ENCODE measurements at places on chromosomes 13 and 19. TPM values are rescaled to one million over a fixed set of nuclear protein-coding genes. Genes with fewer than 3 reads are reported as not detected.

DNA sequence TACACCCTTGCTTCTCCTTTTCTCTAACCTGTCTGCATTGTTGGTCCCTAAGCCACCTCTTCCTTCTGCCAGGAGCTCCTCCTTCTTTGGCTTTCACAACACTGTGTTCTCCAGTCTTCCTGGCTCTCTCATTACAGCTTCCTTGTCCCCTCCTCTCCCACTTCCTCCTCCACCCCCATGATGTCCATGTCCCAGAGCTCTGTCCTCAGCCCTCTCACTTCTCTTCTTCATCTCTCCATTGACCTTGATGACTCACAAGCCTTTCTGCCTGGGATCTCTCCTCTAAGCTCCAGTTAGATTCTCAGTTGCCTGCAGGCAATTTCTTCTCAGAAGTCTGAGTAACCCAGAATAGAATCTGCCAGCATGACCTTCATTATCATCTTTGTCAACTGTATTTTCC is 100.3 kb upstream of the WASF3 start:
- no peaks in the 10 kb centered on the region for H3K36me3 ChIP-seq
- DNase-seq: no peak
- H3K4me3 ChIP-seq: no peak overlapping the region
- H3K4me1 ChIP-seq: no peaks in the 10 kb centered on the region

GRCh38 chr13:32262165-32262564 is 53.0 kb downstream of the ZAR1L start:
- no peaks in the 10 kb centered on the region for H3K27me3 ChIP-seq
- H3K36me3 ChIP-seq: no peaks in the 10 kb centered on the region
- H3K27ac ChIP-seq: peak overlapping the region; percentile 78
- H3K4me1 ChIP-seq: peaks cover 38% of the 10 kb centered on the region

- no peaks in the 10 kb centered on the region for H3K4me1 ChIP-seq
- DNase-seq: peak; percentile 79
- H3K36me3 ChIP-seq: no peaks in the 10 kb centered on the region
- H3K4me3 ChIP-seq: no peak overlapping the region
- H3K27ac ChIP-seq: no peak overlapping the region
Measured at GRCh38 chr13:41428155-41428554, 29.2 kb upstream of the RGCC start.

DNA sequence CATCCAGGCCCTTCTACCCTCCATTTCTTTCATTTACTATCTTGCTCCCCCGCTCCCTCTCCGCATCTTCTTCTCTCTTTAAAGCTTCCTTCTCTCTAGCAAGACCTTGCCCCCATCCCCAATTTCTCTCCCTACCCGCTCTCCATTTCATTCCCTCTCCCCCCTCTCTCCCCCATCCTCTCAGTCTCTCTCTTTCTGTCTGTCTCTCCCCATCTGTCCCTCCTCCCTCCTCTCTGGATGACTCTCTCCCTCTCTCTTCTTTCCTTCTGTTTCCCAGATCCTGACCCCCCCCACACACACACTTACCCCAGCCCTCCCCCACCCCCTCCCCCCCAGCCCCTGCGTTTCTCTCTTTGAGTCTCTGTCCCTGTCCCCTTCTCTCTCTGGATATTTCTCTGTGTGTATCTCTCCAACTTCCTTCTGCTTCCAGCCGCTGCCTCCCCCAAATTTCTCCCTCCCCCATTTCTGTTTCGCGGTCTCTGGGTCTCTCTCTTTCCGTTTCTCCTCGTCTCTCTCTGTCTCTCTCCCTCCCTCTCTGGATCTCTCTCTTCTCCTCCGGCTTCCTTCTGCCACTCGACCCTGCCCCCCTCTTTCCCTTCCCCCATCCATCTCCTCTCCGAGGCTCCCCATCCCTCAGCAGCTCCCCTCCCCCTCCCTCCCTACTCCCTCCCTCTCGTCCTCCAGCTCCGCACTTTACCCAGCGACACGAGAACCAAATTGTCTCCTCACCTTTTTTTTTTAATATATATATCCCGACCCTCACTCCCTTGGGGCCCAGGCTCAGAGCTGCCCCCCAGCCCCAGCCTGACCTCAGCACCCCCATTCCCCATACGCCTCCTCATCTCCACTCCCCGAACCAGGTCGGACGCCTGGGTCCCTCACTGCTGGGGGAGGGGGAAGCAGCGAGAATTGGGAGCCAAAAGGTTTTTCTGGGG is 3.6 kb upstream of the CACNG8 start:
- H3K4me3 ChIP-seq: no peak overlapping the region
- H3K27me3 ChIP-seq: peaks cover 46% of the 10 kb centered on the region
- DNase-seq: no peak
- no peak overlapping the region for H3K27ac ChIP-seq
- no peaks in the 10 kb centered on the region for H3K36me3 ChIP-seq

The TEX101 gene
- total RNA-seq: not detected

GRCh38 chr19:44573627-44574026 is 39.7 kb upstream of the IGSF23 start:
- H3K36me3 ChIP-seq: no peaks in the 10 kb centered on the region
- peaks cover 20% of the 10 kb centered on the region for H3K27me3 ChIP-seq
- H3K27ac ChIP-seq: no peak overlapping the region
- peak; percentile 2 for DNase-seq
- no peak overlapping the region for H3K4me3 ChIP-seq

- no peak for DNase-seq
- H3K4me1 ChIP-seq: peaks cover 18% of the 10 kb centered on the region
- no peak overlapping the region for H3K27ac ChIP-seq
- H3K36me3 ChIP-seq: peaks cover 13% of the 10 kb centered on the region
- H3K27me3 ChIP-seq: no peaks in the 10 kb centered on the region
Measured at GRCh38 chr19:875265-875879, 15.9 kb downstream of the CFD start.

DNA sequence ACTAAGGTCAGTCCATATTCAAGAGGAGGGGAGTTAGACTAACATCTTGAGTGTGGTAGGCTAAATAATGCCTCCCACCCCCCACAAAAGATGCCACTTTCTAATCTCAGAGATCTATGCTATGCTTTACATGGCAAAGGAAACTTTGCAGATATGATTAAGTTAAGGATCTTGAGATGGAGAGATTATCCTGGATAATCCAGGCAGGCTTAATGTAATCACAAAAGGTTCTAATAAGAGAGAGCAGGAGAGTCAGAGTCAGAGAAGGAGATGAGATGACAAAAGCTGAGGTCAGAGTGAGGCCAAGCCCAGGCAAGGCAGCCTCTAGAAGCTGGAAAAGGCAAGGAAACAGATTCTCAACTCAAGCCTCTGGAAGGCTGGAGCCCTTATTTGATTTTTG is 1011.6 kb downstream of the PCDH9 start:
- no peak for DNase-seq
- H3K27me3 ChIP-seq: no peaks in the 10 kb centered on the region
- no peak overlapping the region for H3K27ac ChIP-seq
- no peak overlapping the region for H3K4me3 ChIP-seq
- peaks cover 12% of the 10 kb centered on the region for H3K4me1 ChIP-seq

The ZSCAN4 gene
- total RNA-seq: not detected

The CEACAM7 gene
- total RNA-seq: not detected

DNA sequence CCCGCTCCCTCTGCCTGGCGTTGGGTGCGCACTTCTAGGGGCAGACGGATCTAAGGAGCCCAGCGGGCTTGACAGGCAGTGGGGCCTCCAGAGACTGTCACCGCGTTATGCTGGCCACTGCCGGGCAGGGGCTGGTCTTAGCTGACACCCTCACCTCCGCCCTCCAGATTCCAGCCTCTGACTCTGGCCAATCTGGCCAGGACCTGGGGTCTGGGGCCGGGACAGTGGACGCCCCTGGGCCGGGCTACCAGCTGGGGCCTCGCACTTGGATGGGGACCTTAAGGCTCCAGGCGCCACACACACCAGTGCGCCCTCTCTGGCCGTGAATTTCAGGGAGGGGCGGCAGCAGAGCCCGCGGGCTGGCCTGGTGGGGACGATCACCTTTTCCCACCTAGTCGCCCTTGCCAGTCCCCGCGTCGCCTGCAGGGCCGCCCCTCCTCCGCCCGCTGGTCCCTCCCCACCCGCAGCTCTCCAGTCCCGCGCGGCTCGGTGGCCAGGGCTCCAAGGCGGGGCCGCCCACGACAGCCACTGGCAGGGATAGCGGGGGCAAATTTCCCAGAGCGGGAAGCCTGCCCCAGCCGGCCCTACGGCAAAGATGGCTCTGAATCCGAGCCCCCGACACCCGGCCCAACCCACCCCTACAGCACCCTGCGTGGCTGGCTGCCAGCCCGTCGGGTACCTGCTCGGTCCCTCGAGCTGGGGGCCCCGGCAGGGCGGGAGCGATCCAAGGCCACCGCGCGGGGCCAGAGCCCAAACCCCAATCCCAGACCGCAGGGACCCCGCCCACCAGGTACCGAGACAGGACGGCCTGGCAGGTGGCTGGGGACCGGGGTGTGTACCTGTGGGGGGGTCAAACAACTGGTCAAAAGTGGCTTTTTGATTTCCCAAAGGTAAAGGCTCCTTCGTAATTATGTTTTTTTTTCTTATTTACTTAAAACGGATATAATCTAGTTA is 6.1 kb upstream of the ZNF98 start:
- no peak for DNase-seq
- no peak overlapping the region for H3K27ac ChIP-seq
- no peaks in the 10 kb centered on the region for H3K36me3 ChIP-seq
- H3K27me3 ChIP-seq: no peaks in the 10 kb centered on the region
- H3K4me1 ChIP-seq: no peaks in the 10 kb centered on the region

DNA sequence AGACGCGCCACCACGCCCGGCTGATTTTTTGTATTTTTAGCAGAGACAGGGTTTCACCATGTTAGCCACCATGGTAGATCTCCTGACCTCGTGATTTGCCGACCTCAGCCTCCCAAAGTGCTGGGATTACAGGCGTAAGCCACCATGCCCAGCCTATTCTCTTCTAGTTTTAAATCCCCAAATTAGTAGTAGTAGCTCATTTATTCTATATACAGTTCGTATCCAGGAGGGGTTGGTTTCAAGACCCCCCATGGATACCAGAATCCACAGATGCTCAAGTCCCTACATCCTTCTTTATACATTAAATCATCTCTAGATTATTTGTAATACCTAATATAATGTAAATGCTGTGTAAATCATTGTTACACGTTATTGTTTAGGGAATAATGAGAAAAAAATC is 2.0 kb downstream of the ZNF568 start:
- no peak for DNase-seq
- no peaks in the 10 kb centered on the region for H3K27me3 ChIP-seq
- no peak overlapping the region for H3K27ac ChIP-seq

The TUBA3C gene
- not detected for total RNA-seq

- no peak overlapping the region for H3K27ac ChIP-seq
- DNase-seq: no peak
- peaks cover 7% of the 10 kb centered on the region for H3K36me3 ChIP-seq
- H3K4me1 ChIP-seq: peaks cover 13% of the 10 kb centered on the region
Measured at GRCh38 chr13:50214514-50214913, 199.3 kb downstream of the KCNRG start.

- peaks cover 15% of the 10 kb centered on the region for H3K4me1 ChIP-seq
- H3K4me3 ChIP-seq: no peak overlapping the region
- H3K27me3 ChIP-seq: peaks cover 3% of the 10 kb centered on the region
- H3K36me3 ChIP-seq: no peaks in the 10 kb centered on the region
- H3K27ac ChIP-seq: no peak overlapping the region
- DNase-seq: no peak
Measured at GRCh38 chr13:34696296-34696695, 245.8 kb upstream of the NBEA start.

DNA sequence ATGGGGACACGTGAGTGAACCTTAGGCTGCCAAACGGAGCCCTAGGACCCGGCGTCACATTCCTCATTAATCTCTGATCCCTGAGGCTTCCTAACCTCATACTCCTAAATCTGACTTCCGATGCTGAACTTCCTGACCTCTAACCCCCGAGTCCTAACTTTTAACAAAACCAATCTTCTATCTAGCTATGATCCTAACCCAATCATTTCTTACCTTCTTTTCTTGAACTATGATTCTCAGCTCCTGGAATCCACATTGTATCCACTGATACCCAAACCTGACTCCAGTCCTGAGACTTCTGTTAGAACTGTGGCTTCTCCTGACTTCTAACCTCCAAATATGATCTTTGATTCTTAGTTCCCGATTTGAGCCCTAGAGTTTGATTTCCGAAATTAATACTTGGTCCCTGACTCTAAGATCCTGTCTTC is 447 bp downstream of the NFKBIB start:
- no peaks in the 10 kb centered on the region for H3K36me3 ChIP-seq
- H3K27ac ChIP-seq: peak overlapping the region; percentile 92
- peak overlapping the region; percentile 97 for H3K4me3 ChIP-seq
- no peak for DNase-seq
- peaks cover 28% of the 10 kb centered on the region for H3K4me1 ChIP-seq

GRCh38 chr13:71218960-71219359 is 648.0 kb downstream of the DACH1 start:
- H3K4me1 ChIP-seq: no peaks in the 10 kb centered on the region
- H3K4me3 ChIP-seq: no peak overlapping the region
- no peaks in the 10 kb centered on the region for H3K36me3 ChIP-seq
- H3K27ac ChIP-seq: no peak overlapping the region
- peaks cover 8% of the 10 kb centered on the region for H3K27me3 ChIP-seq

DNA sequence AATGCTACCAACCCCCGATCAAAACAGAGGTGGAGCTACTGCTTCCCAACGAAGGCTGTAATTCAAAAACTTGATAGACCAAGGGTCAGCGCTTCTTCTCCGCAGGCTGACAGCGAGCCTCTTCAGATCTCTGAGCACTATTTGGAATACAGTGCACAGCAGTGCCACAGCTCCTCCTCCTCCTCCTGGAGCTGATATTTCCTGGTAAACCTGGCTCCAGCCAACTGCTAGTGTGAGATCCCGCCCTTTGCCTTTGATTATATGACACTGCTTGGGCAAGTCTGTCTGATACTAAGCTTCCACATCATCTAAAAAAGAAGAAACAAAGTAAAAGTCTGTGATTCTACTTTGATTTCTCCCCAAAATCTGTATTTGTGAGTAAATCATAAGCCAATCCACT is 710.5 kb downstream of the DACH1 start:
- DNase-seq: no peak
- no peaks in the 10 kb centered on the region for H3K27me3 ChIP-seq
- H3K4me1 ChIP-seq: no peaks in the 10 kb centered on the region

DNA sequence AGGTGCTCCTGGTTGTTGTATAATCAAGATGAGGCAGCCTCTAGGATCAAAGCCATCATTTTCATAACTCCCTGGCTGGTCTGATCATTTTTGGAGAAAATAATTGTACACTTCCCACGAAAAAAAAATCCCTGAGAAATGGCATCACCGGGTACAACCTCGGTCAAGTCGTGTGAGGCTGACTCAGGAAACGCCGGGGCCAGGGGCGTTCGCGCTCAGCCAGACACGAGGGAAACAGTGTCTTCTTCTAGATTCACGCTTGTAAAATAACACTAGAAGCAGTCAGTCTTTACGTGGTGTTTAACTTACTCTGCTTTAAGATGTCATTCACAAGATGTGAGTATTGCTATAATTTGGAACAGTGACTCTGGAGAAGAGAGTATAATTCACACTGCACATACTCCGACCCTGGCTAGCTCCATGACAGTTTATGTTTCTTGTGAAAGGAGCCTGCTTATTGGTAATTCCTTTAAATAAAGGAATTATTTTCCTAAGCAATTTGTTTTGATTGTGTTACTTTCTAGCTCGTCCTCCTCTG is 109.0 kb upstream of the SOX1 start:
- no peak overlapping the region for H3K4me3 ChIP-seq
- no peak for DNase-seq
- no peaks in the 10 kb centered on the region for H3K27me3 ChIP-seq
- H3K4me1 ChIP-seq: no peaks in the 10 kb centered on the region
- H3K36me3 ChIP-seq: no peaks in the 10 kb centered on the region
- no peak overlapping the region for H3K27ac ChIP-seq

GRCh38 chr19:3618144-3618810 is 8.3 kb downstream of the CACTIN start:
- no peaks in the 10 kb centered on the region for H3K27me3 ChIP-seq
- H3K36me3 ChIP-seq: peaks cover 1% of the 10 kb centered on the region
- no peaks in the 10 kb centered on the region for H3K4me1 ChIP-seq
- no peak overlapping the region for H3K4me3 ChIP-seq
- DNase-seq: no peak

The SIGLEC5 gene
- not detected for total RNA-seq

Data from osteocyte (in vitro differentiated cells).